ENCODE measurements at places on chromosomes 3 and 15.
A peak's percentile ranks its signal among the peaks of the same experiment; 100 is the strongest.

- no peak for DNase-seq
Observed at GRCh38 chr3:30085486-30085885, 520.9 kb upstream of the TGFBR2 start.

- peak; percentile 87 for DNase-seq
Observed at GRCh38 chr3:138935863-138936740, 10.8 kb downstream of the FOXL2 start.

- no peak for DNase-seq
Observed at GRCh38 chr3:178517665-178518334, 18.4 kb upstream of the KCNMB2 start.

GRCh38 chr3:186315581-186316354 is 46.3 kb downstream of the DGKG start:
- no peak for DNase-seq

Measured in GM19239 (cell line).